AG10803 (cell line): ENCODE measurements at places on chromosomes 2 and 18.

GRCh38 chr18:2547477-2548087 lies 23.7 kb downstream of the METTL4 start:
- DNase-seq, result peak; percentile 61

DNA sequence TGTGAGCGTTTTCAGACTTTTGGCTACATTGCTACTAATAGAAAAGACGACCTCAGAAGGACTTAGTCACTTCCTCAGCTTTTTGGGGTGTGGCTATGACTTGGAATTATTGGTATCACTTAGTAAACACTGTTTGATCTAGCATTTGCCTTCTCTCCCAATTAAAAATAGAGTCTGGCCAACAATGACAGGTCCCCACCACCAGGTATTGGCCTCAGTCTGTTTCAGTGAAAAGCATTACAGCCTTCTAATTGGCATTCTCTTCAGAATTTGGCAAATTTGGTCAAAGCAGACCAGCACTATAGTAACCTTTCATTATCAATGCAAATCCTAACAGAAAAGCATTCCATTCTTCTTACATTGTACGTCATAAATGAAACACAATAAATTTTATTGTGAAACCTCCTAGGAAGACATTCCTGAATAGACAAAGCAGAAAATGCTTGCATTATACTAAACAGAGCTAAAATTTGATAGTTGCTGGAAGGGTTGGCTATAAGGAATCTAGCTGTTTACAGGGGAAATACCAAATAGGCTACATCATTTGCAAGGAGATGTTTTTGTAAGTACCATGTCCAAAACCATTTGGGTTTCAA lies 613.9 kb downstream of the IRS1 start:
- DNase-seq, result peak; percentile 99

GRCh38 chr2:8027387-8027786 lies 654.5 kb upstream of the ID2 start:
- DNase-seq, result no peak

- DNase-seq, result no peak
These were observed 104.6 kb downstream of the ITGB1BP1 start for GRCh38 chr2:9318461-9319337.

GRCh38 chr2:238518172-238518820 lies 91.6 kb downstream of the ASB1 start:
- DNase-seq, result peak; percentile 99
